Kasumi-1 (cell line): ENCODE measurements at places on chromosomes 2 and 18.

GRCh38 chr18:50373561-50374219 is 1.2 kb upstream of the SKA1 start:
- DNase-seq, result no peak

- no peak for DNase-seq
Measured at GRCh38 chr2:46683541-46683940, 204.2 kb downstream of the TMEM247 start.

GRCh38 chr2:133264989-133265401 is 303.3 kb downstream of the NCKAP5 start:
- DNase-seq, result no peak

- no peak for DNase-seq
Measured at GRCh38 chr18:33585431-33585775, 7.4 kb downstream of the ASXL3 start.

DNA sequence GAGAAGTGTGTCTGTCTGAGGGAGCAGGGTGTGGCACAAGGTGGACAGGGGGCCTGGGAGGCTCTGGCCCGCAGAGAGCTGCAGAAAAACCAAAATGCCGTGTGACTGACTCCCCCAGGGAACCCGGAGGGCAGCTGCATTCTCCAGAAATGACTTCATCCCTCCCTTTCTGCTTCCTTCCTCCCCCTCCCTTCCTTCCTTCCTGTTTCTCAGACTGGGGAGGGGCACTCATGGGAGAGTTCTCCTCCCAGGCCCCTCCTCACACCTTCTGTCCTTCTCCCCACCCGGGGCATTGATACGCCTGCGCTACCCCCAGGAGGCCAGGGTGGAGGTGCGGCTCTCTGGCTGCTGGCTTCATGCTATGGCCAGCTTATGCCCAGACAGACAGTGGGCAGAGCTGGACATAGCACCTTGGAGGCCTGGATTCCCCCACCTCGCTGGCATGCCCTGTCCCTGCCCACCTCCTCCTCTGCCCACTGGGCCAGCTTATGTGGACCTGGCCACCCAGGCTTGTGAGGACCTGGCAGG is 8.2 kb upstream of the GPR17 start:
- peak; percentile 69 for DNase-seq

- DNase-seq, result peak; percentile 63
Measured at GRCh38 chr2:48768669-48769068, 13.1 kb upstream of the LHCGR start.

- DNase-seq, result no peak
Measured at GRCh38 chr18:10878703-10879102, 270.7 kb downstream of the PIEZO2 start.

DNA sequence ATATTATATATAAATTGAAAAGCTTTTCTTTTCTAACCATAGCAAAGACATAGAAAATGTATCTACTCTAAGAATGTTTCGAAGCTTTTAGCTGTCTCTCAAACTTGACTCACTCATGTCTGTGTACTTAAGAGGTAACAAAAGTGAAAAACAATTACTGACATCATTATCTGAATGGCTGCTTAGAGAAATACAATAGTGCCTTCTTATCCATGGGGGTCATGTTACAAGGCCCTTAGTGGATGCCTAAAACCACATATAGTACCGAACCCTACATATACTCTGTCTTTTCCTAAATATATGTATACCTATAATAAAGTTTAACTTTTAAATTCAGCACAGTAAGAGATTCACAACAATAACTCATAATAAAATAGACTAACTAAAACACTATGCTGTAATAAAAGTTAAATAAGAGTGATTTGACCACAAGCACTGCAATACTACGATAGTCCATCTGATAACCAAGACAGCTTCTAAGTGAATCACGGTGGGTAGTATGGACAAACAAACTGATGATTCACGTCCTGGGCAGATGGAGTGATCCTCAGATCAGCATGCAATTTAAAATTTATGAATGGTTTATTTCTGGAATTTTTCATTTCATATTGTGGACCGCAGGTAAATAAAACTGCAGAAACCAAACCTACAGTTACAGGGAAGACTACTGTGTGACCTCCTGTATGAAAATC is 246.2 kb downstream of the XIRP2 start:
- DNase-seq, result no peak

DNA sequence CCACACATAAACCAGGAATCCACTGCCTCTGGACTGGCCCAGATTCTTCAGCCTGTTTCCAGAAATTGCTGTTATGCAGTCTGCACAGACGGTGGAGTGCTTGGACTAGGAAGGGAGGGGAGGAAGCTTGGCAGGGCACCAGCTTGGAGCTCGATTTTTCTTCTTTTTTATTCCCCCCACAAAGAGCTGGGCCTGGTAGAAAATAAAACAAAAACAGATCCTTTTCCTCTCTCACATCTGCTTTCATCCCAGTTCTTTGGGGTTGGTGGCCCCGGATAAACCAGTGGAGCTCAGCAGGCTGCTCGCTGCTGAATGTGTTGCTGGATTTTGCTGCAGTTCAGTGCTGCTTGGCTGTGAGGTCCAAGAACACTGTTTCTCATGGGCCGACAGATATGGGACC is 16.0 kb downstream of the LRRTM1 start:
- DNase-seq, result no peak

- no peak for DNase-seq
Measured at GRCh38 chr2:67790622-67791021, 272.2 kb downstream of the C1D start.

GRCh38 chr18:74137920-74138538 is 9.6 kb downstream of the FBXO15 start:
- DNase-seq, result no peak

- no peak for DNase-seq
Measured at GRCh38 chr2:83113953-83114352, 1345.1 kb downstream of the SUCLG1 start.

DNA sequence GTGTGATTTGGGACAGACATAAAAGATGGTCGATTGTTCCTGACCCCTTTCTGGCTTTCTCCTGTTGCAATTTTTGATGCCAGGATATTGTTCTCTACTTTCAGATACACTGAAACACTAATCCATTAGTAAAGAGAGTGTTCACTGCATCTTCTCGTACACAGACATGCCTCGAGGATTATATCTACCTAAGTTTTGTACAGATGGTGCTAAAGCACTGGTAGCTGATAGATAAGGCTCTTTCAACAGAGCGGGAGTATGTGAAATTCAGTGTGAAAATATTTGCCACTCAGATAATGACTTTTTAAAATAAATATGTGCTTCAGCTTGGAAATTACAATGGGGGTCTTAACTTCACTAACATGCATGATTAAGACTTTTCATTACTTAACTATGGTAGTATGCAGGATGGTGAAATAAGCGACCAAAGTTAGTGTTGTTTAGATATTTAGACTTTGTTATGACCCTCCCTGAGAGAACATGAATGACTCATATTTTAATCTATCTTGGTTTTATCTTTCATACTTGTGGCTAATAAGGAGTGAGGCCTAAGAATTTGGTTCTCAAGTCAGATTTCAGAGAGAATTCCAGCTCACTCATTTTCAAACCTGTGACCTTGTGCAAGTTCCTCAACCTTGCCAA is 474.9 kb downstream of the NRXN1 start:
- DNase-seq, result no peak

DNA sequence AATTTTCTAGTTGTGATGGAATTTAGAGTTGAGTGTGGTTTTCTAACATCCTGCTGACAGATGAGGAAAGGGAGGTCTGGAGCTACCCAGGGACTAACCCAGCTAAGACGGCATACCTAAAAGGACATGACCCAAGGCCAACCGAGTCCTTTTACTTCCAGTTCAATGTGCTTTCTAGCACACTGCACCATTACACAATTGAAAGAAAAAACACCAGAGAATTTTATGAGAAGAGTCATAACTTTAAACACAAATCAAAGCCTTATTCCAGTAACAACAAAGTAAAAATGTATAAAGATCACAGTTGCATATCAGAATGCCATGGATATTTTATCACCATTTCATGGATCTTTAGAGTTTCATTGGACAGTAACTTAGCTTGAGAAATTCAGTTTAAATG is 480.3 kb downstream of the MEIS1 start:
- no peak for DNase-seq

- no peak for DNase-seq
Measured at GRCh38 chr2:11100976-11101375, 54.3 kb upstream of the SLC66A3 start.

DNA sequence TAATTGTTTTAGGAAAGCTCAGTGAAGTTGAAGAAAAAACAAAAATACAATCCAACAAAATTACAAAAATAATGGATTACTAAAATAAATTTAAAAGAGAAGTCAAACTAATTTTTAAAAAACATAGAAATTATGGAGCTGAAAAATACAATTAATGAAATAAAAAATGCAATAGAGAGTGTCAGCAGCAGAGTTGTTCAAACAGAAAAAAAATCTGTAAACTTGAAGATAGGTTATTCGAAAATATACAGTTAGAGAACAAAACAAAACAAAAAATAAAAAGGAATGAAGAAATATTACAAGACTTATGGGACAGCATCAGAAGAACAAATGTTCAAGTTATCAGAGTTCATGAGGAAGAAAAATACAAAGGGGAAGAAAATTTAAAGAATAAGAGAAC is 114.7 kb downstream of the GULP1 start:
- DNase-seq, result no peak

DNA sequence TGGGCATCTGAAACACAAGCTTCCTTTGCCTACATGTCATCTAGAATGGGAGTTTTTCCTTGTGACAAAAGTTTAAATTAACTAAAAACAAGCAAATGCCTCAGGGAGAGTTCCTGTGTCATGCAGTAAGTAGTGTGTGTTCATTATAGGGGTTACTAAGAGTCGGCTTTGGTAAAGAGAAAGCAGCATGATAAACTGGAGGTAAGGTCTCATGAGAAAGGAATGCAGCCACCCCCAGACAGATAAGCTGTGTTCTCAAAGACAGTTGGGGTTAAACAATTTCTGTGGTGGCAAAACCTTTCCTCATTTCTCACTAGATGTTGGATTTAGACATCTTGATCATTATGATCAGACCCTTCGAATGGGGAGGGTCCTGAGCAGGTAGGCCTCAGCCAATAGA is 129.7 kb downstream of the MAP4K4 start:
- DNase-seq, result no peak

DNA sequence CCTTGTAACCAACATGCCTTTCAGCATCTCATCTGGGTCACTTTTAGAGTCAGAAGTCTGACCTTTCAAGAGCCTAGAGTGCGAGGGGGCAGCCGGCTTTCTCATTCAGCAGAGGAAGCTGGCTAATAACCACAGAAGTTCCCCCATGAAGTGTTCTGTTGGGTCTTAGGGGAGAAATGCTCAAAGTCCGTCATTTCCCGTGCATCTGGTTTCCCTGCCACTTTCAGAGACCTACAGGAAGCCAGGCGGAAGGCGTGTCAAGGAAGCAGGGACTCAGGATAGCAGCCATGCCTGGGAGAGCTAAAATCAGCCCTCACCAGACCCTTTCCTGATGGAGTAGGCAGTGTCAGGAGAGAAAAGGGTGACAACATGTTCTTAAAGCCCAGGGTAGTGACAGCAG is 301.8 kb upstream of the ID2 start:
- DNase-seq, result peak; percentile 93

- no peak for DNase-seq
Measured at GRCh38 chr2:120892967-120893667, 157.4 kb downstream of the GLI2 start.

GRCh38 chr2:37615804-37616676 is 55.4 kb downstream of the CDC42EP3 start:
- peak; percentile 49 for DNase-seq

GRCh38 chr2:207502577-207503198 is 27.1 kb upstream of the CREB1 start:
- DNase-seq, result no peak

- DNase-seq, result no peak
Measured at GRCh38 chr2:118231759-118232158, 143.5 kb downstream of the INSIG2 start.

DNA sequence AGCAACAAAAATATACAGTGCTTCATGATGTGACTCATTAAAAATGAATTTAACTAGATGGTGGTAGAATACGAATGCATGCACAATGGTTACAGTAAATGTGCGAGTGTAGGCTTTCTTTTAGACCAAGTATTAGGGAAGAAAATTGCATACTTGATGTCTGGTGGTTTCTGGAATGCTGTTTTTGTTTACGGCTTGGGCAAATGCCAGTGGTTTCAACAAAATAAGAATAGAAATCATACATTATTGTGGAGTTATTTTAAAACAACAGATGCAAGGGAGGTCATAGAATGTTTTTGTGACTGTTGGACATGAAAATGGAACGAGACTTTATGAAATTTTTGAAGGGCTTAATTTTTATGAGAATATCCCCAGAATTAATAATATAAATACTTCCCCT is 580.9 kb downstream of the PLCL1 start:
- DNase-seq, result no peak

GRCh38 chr18:79639072-79639829 is 40.4 kb upstream of the CTDP1 start:
- DNase-seq, result no peak
